ENCODE measurements at places on chromosomes 12 and 14.

DNA sequence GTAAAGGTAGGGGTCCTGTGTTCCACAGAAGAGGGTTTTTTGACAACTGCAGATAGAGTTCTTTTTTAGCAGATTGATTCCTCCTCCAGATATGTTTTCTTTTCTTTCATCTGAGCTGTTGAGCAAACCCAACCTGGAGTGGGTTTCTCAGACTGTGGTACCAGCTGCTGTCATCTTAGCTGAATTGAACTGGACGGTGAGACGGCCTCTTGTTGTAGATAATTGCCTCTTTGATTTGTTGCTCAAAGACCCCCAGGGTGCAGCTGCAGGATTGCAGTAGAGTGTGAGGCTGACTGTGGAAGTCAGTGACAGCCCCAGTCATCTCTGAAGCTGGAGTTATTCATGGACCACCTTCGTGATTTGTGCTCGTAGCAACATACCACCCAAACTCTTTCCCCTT, 317.7 kb downstream of the AACS start:
- no peak for DNase-seq

DNA sequence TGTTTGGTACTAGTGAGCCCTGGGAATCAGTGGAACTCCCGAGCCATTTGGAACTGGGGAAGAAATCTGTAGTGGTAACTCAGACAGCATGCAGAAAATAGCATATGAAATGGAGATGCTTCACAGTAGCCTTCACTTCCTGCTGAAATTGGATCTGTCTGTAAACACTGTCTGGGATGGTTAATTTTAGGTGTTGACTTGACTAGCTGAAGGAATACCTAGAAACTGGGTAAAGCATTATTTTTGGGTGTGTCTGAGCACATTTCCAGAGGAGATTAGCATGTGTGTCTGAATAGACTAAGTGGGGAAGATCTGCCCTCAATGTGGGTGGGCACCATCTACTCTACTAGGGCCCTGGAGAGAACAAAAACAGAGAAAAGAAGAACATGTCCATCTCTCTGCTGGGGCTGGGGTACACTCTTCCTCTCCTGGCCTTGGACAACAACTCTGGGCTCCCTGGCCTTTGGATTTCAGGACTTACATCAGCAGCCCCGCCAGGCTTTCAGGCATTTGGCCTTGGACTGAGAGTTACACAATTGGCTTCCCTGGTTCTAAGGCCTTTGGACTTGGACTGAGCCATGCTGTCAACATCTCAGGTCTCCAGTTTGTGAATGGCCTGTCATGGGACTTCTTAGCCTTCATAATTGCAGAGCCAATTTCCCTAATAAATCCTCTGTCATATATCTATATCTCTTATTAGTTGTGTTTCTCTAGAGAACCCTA, 14.0 kb upstream of the CRADD start:
- DNase-seq: no peak

GRCh38 chr12:92505254-92506231, 197.2 kb upstream of the PLEKHG7 start:
- DNase-seq: peak; percentile 80

DNA sequence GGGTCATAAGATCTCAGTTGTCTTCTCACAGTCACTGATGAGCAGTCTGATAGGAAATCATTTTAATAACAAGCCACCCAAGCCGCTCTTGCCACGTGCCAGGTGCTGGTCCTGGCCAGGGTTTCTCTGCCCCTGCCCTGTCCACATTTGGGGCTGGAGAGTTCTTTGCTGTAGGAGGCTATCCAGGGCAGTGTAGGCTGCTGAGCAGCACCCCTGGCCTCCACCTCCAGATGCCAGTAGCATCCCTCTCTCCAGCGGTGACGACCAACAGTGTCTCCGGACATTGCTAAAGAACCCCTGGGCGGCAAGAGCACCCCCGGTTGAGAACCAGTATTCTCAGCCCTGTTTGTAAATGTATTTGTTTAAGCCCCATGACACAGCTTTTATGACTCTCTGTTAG, 243.7 kb downstream of the GLT1D1 start:
- no peak for DNase-seq

- no peak for DNase-seq
Measured at GRCh38 chr12:67541625-67541991, 106.9 kb upstream of the DYRK2 start.

DNA sequence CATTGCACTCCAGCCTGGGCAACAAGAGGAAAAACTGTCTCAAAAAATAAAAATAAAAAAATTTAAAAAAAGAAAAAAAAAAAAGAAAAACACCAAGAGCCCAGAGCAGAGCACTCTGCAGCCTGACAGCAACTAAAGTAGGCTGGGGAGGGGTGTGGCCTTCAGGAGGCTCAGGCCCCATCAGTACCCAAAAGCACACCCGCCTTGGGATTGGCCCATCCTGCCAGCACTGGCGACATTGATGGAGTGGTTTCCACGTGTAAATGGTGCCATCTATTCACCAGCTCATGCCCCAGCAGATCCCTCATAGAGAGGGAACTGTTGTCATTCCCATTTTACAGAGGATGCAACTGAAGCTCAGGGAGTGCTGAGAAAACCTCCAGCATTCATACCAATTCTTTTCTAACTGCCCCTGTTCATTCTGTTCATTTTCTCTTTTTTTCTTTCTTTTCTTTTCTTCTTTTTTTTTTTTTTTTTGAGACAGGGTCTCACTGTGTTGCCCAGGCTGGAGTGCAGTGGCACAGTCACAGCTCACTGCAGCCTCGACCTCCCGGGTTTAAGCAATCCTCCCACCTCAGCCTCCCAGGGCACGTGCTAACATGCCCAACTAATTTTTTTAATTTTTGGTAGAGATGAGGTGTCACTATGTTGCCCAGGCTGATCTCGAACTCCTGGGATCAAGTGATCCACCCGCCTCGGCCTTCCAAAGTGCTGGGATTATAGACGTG, 89.3 kb downstream of the IRF2BPL start:
- no peak for DNase-seq

- no peak for DNase-seq
Measured at GRCh38 chr12:13175499-13175898, 21.0 kb upstream of the EMP1 start.

GRCh38 chr12:79773896-79774295, 83.1 kb upstream of the PAWR start:
- DNase-seq: no peak

DNA sequence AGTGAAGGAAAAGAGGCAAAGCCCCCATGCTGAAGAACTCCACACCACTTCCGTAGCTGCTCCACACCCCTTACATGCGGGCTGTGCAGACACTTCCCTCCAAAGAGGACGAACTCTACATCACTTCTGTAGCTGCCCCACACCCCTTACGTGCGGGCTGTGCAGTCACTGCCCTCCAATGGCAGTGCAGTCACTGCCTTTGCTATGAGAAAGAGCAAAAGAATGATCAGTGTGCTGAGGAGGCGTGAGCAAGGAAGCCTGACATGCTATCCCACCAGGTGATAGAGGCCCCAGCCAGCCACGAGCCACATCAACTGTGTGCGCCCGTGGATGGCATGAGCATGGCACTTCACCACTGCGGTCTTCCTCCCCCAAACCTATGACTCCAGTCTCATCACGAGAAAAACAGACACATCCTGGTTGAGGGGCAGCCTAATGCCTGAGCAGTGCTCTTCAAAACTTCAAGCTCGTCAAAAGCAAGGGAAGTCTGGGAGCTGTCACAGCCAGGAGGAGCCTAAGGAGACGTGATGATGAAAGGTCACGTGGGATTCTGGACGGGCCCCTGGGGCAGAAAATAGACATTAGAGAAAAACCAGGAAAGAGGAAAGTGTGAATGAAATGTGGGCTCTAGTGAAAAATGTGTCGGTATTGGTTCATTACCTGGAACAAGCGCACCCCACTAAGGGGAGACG, 60.8 kb upstream of the C14orf180 start:
- DNase-seq: no peak

DNA sequence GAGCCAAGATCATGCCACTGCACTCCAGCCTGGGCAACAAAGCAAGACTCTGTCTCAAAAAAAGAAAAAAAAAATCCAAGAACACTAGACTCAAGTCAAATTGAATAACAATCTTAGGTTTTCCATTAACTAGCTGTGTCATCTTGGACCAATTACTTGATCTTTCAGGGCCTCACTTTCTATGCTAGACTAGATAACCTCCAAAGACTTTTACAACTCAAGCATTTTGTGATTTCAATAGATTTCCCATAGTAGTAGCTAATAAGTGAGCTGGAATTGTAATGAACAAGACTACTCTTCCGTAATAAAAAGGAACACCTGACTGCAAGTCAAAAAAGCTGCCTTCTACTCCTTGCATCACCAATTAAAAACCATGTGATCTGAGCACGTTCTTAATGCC, 127.0 kb upstream of the SSTR1 start:
- DNase-seq: no peak

GRCh38 chr14:73740618-73741326, 26.6 kb upstream of the PNMA1 start:
- no peak for DNase-seq

DNA sequence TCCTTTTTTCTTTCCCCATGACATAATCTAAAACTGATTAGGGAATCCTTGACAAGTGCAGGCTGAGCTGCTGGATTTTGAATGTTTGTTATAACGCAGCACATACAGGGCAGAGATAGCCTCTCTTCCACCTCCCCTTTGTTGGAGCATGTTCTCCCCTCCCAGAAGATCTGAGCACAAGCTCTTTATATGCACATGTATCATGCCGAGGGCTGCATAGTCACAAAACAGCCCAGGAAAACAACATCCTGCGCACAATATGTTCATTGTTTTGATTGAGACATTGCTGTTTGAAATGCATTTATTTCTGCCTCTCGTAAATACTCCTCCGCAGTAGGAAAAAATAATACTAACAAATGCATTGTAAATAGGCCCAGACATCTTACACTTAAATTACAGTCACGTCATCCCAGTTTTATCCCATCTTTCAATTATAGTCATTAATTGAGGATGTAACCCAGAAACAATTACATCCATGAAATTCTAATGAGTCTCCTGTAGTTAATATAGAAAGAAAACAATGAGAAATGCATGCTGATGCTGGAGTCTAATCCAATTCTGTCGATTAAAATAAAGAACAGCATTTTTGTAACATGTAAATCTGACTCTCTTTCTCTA, 401.8 kb downstream of the BTG1 start:
- no peak for DNase-seq

GRCh38 chr12:69497308-69498026, 27.3 kb downstream of the FRS2 start:
- peak; percentile 30 for DNase-seq

DNA sequence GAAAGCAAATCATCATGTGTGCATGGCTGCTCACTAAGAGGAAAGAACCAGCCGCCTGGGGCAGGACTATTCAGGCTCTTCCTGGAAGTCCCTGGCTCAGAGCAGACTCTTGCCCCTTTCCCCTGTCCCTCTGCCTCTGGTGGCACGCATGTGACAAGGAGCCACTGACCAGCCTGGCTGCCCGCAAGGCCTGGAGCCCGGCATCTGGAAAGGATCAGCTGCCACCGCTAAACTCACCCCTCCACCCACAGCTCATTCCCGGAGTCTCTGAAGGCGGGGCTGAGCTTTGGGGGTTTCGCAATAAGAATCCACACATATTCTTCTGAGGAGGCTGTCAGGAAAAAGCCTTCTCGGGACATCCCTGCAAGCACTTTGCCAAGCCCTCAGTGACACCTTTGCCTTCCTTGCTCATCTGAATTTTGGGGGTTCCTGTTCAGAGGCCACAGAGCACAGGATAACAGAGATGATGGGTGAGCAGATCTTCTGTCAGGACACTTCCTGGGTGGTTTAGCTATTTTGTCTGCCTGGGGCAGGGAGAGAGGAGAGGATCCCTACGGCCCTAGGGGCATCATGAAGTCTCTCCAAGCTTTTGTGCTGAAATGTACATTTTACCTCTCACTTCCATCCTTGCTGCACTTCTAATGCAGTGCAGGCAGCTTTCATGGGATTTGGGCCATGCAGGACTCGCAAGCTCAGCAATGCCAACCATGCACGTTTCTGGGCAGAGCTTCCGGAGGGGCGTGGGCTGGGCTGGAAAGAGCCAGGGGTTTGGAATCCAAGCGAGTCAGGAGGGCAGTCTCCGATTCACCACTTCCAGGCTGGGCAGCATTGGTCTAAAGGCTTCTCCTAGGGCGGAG, 124.8 kb upstream of the MAP1LC3B2 start:
- peak; percentile 91 for DNase-seq

DNA sequence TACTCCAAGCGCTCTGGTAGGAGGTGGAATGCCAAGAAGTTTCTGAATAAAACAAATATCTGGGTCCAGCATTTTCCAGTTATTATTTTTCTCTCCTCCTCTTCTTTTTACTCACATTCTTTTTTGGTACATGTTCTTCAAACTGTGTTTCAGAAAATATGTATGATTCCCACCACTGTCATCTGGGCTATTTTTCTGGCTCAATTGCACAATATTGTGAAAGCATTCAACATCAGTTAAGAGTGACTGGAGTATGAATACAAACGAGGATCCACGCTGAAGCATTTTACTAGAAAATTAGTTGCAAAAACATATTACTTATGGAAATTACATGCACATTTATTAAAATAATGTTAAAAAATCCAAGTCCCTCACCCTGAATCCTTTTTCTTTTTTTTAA, 61.5 kb downstream of the KCNMB4 start:
- DNase-seq: no peak

- DNase-seq: peak; percentile 61
Measured at GRCh38 chr14:72528059-72528862, 365.6 kb downstream of the DPF3 start.

GRCh38 chr12:92524489-92524888, 178.3 kb upstream of the PLEKHG7 start:
- DNase-seq: no peak

DNA sequence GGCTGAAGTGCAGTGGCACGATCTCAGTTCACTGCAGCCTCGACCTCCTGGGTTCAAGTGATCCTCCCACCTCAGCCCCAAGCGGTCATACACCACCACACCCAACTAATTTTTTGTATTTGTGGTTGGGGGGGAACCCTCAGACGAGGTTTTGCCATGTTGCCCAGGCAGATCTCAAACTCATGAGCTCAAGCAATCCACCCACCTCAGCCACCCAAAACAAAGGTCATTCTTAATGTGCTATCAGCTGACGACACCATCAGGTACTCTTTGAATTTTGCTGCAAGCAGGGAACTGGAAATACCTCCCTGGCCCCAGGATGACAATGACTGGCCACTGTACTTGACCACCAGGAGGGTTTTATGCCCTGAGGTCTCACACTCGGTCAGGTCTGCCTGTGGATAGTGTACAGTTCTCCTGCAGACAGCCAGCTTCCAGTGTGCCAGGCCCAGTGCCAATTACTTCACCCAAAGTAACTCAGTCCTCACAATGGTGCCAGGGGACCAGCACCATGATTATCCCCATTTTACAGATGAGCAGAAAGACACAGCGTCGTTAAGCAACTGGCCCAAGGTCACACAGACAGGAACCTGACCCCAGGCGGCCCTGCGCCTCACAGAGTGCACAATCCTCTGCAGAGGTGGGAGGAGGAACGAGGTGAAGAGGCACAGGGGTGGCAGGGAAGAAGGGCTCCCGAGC, 42.9 kb downstream of the ITPK1 start:
- no peak for DNase-seq

GRCh38 chr14:26448181-26448855, 149.5 kb downstream of the NOVA1 start:
- no peak for DNase-seq

All from suppressor macrophage treated with lipopolysaccharide for 1 hour (primary cell).